ENCODE measurements at places on chromosomes 2 and 18.

DNA sequence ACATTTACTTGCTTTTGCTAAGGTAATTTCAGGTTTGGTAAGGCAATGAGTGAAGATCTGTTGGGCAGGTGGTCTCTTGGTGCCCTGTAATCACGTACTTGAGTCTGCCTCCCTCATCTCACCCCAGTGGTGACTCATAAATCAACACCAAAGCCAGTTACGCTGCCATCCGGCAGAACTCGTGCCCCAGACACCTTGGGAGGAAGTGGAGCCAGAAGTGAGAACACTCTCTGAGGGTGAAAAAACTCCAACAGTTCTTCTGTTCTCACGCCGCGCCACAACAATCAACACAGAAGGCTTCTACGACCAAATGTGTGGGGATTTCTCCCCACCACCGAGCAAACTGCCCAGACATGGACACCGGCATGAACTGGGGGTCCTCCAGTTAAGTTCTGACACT, 206.2 kb downstream of the ARL4C start:
- H3K36me3 ChIP-seq = no peaks in the 10 kb centered on the region
- no peak overlapping the region for H3K4me3 ChIP-seq
- peak overlapping the region; percentile 87 for H3K27ac ChIP-seq

DNA sequence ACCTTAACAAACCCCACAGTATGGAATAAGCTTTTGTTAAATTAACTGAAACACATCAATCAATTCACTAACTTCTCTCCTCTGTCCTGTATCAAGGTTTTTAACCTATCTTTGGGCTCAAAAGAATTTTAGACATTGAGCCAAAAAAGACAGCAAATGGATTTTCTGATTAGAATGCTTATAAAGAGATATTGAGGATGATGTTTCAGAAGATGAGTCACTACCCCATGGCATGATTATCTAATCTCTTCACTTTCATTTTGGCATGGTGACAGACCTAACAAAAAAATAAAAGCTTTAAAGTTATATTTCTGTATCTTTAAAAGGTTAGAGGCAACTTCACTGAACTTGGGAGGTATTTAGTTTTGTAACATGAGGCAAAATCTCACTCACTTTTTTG, 55.5 kb downstream of the SGPP2 start:
- no peaks in the 10 kb centered on the region for H3K4me1 ChIP-seq
- H3K27me3 ChIP-seq = no peaks in the 10 kb centered on the region
- H3K4me3 ChIP-seq = no peak overlapping the region
- no peaks in the 10 kb centered on the region for H3K36me3 ChIP-seq
- no peak overlapping the region for H3K27ac ChIP-seq
- no peak for DNase-seq

GRCh38 chr2:119207447-119207846, 16.2 kb upstream of the STEAP3 start:
- no peaks in the 10 kb centered on the region for H3K36me3 ChIP-seq
- no peaks in the 10 kb centered on the region for H3K4me1 ChIP-seq
- H3K27ac ChIP-seq = no peak overlapping the region
- no peak for DNase-seq

GRCh38 chr2:3657881-3658280, at the start of gene ALLC:
ALLC (plus strand) TSS chr2:3658200; CDS start chr2:3671158, 12,958 bp downstream.
- H3K4me3 ChIP-seq = no peak within 1 kb of the TSS
- H3K27me3 ChIP-seq = no peaks in the 10 kb centered on the region
- no peak within 1 kb of the TSS for H3K27ac ChIP-seq

DNA sequence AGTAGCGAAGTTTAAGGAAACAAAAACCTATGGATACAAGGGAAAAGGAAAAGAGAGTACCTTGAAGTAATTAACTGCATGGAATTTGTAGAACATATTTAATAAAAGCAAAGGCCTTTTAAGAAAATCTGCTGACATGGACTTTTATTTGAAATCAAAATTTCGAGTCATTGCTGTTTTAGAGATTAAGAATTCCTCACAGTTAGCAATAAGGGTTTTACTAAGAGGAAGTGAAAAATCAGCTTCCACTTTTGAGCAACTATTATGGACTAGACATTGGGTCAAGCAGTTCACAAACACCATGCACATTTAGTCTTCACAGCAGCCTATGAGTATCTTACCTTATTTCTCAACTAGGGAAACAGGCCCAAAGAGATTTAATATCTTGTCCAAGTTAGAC, 876.3 kb downstream of the BCL11A start:
- DNase-seq = no peak
- H3K4me1 ChIP-seq = no peaks in the 10 kb centered on the region
- no peaks in the 10 kb centered on the region for H3K27me3 ChIP-seq
- H3K27ac ChIP-seq = no peak overlapping the region
- no peak overlapping the region for H3K4me3 ChIP-seq
- no peaks in the 10 kb centered on the region for H3K36me3 ChIP-seq

DNA sequence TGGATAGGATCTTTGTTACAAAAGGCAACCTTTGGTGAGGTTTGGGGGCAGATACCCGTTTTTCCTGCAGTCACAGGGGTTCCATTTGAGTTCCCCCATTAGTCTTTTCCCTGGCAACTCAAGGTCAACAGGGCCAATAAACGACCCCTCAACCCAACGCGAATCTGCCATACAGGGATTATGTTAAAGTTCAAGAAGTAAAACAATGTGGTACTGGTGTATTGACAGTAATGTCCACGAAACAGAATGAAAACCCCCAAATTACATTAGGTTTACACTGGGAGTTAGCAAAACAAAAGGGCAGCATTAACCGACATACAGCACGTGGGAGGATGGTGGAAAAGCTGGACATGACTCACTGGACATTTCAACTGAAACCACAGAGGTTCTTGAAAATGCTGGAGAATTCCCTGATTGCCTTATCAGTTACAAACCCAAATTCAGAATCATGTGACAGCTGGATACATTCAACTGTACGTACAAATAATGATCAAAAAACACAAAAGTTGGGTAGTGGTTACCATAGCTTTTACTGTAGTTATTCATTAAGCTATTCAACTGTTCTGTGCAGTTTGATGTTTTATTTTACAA, 4.9 kb upstream of the IMP4 start:
- no peak for DNase-seq
- peaks cover 4% of the 10 kb centered on the region for H3K4me1 ChIP-seq
- H3K4me3 ChIP-seq = no peak overlapping the region
- H3K27ac ChIP-seq = no peak overlapping the region
- H3K36me3 ChIP-seq = no peaks in the 10 kb centered on the region

GRCh38 chr2:27379383-27379835, 1.1 kb downstream of the ZNF513 start:
- peaks cover 23% of the 10 kb centered on the region for H3K4me1 ChIP-seq
- no peak for DNase-seq

DNA sequence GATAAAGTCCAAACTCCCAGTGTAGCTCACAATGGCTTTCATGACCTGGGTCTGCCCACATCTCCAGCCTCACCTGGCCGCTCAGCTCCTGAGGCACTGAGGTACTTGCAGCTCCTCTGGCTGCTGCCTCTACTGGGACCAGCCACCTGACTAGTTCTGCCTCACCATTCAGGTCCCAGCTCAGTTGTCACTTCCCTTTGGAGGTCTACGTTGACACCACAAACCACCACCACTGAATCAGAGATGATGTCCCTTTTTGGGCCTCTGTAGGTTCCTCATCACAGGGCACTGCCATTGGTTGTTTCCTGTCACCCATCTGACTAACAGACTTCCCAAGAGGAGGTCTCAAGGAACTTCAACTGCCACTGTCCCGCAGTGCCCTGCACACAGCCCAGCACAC, 21.2 kb downstream of the SPP2 start:
- H3K4me1 ChIP-seq = no peaks in the 10 kb centered on the region
- no peak for DNase-seq
- H3K4me3 ChIP-seq = no peak overlapping the region

DNA sequence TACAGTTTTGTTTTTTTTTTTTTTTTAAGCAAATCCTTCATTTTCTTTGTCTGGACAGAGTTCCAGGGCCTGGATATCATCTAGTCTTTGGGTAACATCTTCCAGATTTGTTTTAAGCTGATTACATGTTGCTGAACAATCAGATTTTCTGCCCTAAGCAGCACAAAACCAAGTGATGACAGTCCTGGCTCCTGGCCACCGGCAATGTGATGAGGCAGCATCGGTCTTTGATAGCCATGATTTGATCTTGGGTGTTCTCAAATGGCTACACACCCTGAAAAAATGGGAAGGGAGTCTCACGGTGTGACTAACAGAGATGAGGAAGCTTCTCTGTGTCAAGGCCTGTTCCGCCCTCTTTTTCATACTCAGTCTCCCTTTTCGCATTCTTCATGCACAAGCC, 708.6 kb upstream of the ZEB2 start:
- no peak for DNase-seq
- no peaks in the 10 kb centered on the region for H3K36me3 ChIP-seq
- no peaks in the 10 kb centered on the region for H3K27me3 ChIP-seq
- H3K4me1 ChIP-seq = no peaks in the 10 kb centered on the region
- H3K27ac ChIP-seq = no peak overlapping the region

- no peak overlapping the region for H3K27ac ChIP-seq
- DNase-seq = no peak
- no peaks in the 10 kb centered on the region for H3K36me3 ChIP-seq
- no peaks in the 10 kb centered on the region for H3K4me1 ChIP-seq
- H3K27me3 ChIP-seq = no peaks in the 10 kb centered on the region
- no peak overlapping the region for H3K4me3 ChIP-seq
Observed at GRCh38 chr18:6434481-6434880, 19.8 kb upstream of the L3MBTL4 start.

GRCh38 chr2:55923091-55923981, at the start of gene EFEMP1:
EFEMP1 (minus strand) TSS chr2:55923782; CDS start chr2:55922440, 1,342 bp downstream.
- DNase-seq = peak; percentile 53
- H3K4me3 ChIP-seq = peak within 1 kb of the TSS; percentile 47
- H3K27ac ChIP-seq = peak within 1 kb of the TSS; percentile 59
- H3K27me3 ChIP-seq = no peaks in the 10 kb centered on the region
- H3K36me3 ChIP-seq = no peaks in the 10 kb centered on the region

- no peaks in the 10 kb centered on the region for H3K27me3 ChIP-seq
- H3K4me3 ChIP-seq = no peak overlapping the region
- no peaks in the 10 kb centered on the region for H3K36me3 ChIP-seq
- no peaks in the 10 kb centered on the region for H3K4me1 ChIP-seq
- H3K27ac ChIP-seq = no peak overlapping the region
Observed at GRCh38 chr18:52242711-52243110, 97.3 kb upstream of the DCC start.

- H3K27me3 ChIP-seq = no peaks in the 10 kb centered on the region
- H3K27ac ChIP-seq = no peak overlapping the region
- H3K4me1 ChIP-seq = no peaks in the 10 kb centered on the region
- no peak for DNase-seq
- H3K36me3 ChIP-seq = no peaks in the 10 kb centered on the region
- no peak overlapping the region for H3K4me3 ChIP-seq
Observed at GRCh38 chr18:63505566-63506335, 29.0 kb downstream of the SERPINB5 start.

GRCh38 chr18:35917043-35917442, 55.4 kb upstream of the RMP24 start:
- no peak overlapping the region for H3K27ac ChIP-seq
- DNase-seq = no peak
